ENCODE measurements at places on chromosomes 1 and 21.
A peak's percentile ranks its signal among the peaks of the same experiment; 100 is the strongest.

GRCh38 chr1:203459671-203460201 lies 15.9 kb upstream of the PRELP start:
- no peak for DNase-seq

DNA sequence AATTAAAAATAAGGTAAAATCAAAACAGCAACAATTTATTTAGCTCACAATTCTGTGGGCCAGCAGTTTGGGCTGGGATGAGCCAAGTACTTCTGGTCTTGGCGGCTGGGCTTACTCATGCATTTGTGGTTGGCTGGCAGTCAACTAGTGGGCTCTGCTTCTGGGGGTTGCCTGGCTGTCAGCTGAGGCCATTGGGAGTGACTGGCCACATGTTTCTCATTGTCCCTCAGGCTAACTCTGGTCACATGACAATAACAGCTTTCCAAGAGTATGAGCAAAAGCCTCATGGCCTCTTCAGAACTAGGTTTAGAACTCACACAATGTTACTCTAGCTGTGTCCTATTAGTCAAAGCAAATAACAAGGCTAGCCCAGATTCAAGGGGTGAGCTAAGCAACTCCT lies 15.6 kb upstream of the CHIA start:
- no peak for DNase-seq

GRCh38 chr1:58782178-58783089 lies 1.4 kb downstream of the JUN start:
- DNase-seq = peak; percentile 43

- DNase-seq = no peak
These were observed 84.1 kb downstream of the DMRTB1 start for GRCh38 chr1:53543130-53543777.

- DNase-seq = no peak
These were observed 23.1 kb upstream of the C1orf198 start for GRCh38 chr1:230891413-230891812.

DNA sequence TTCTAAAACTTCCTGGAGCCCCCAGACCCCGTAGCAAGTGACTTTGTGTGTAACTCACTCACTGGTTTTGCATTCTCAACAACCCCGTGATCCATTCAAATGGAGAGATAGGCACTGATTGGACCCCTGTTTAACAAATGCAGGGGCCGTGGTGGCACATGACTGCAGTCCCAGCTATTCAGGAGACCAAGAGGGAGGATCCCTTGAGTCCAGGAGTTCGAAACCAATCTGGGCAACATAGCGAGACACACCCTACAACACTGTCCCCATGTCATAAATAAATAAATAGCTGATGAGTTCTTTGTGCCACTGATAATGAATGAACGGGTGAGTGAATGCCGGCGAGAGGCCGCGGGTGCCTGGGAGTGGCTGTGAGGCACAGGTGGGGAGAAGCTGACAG lies 59.4 kb upstream of the PAX7 start:
- DNase-seq = no peak

- no peak for DNase-seq
These were observed 1.4 kb upstream of the HEYL start for GRCh38 chr1:39640861-39641260.

- no peak for DNase-seq
These were observed 39.1 kb downstream of the KANK4 start for GRCh38 chr1:62280150-62280549.

DNA sequence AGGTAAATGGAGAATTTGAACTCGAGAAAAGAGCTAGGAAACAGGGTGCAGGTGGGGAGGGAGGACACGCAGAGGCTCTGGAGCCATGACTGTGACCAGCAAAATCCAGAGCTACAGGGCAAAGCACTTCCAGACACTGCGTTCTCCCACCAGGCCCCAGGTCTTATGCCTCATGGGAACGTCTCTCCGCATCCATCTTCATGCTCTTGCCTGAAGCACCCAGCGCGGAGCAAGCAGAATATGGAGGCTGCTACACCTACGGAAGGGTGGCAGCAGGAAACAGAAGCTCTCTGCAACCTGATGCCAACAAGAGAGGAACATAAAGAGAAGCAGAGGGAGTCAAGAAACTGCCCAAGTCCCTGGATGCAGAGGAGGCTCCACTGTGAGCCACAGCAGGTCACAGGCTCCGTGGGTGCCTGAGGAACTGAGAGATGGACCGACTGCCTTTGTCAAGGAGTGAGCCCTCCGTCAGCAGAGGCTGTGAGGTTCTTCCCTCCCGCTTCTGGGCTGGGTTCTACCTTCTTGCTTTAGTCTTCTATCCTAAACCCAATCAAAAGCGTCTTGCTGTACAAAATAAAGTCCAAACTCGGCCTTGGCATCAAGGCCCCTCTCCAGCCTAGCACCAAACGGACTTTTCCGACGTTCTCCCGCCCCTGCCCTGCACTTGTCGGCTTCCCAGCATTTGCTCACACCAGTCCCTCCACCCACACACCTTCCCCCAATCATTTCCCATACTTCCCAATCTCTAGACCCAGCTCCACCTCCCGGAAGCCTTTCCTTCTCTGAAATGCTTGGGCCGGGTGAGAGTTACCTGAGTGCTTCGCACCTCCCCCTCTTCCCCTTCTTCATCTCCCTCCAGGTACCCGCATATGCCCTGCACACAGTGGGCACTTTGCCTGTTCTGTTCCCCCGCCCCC lies 930 bp downstream of the DHCR24 start:
- peak; percentile 76 for DNase-seq

DNA sequence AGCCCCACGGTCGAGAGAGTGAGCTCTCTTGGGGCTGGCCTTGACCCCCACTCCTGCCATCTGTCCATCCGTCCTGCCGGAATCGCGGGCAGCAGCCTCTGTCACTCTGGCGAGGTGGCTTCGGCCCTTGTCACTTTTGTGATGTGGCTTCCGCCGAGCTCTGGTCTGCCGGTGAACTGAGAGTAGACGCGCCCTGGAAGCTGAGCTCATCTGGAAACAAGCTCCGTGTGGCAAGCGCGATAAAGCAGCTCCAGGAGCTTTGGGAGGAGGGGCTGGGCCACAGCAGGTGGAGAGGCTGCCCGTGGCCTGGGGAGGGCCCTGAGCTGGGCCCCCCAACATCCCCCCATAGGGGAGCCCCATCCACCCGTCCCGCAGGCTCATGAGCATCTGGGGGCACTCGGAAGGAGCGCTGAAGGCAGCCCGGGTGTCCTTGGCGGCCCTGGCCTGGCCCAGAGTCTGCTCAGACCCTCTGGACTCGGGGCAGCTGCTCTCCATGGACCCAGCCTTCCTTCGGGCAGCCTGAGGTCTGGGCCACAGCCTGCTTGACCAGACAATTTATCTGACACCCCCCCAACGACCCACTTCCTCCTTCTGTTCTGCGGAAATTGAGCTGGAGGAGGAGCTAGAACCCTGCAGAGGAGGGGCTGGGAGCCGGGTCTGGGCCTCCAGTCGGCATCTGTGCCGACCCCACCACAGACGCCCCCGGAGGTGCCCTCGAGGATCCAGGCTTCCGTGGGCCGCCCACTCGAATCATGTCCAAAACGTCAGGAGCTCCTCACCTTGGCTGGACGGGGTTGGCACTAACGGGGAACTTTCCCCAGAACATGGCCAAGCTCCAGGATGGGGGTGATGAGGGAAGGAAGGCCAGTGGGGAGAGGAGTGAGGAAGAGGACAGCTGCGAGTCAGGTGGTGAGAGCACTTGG lies 59.1 kb downstream of the SLC19A1 start:
- no peak for DNase-seq

GRCh38 chr1:210123924-210124589 lies 108.5 kb upstream of the SERTAD4 start:
- no peak for DNase-seq

GRCh38 chr1:25927521-25928265 lies 21.5 kb upstream of the STMN1 start:
- peak; percentile 86 for DNase-seq

- DNase-seq = no peak
These were observed 30.8 kb downstream of the PLPP3 start for GRCh38 chr1:56548571-56548970.

GRCh38 chr1:245404527-245404926 lies 249.7 kb downstream of the KIF26B start:
- no peak for DNase-seq

DNA sequence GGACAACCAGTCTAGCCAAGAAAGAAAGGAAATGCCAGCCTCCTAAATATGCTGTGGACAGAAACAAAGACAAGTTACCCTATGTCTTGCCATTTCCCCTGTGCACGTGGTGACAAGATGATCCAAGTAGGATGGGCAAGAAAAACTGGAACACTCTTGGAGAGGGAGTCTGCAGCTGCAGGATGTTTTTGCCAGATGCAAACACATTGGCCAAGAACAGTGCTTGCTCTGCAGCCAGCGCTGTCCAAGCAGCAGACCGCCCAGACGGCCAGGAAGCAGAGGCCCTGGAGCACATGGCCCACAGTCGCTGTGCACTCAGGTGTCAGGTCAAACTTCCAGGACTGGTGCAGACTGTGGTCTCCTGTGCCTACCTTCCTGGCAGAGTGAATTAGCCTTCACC lies 189.3 kb downstream of the SLC35F3 start:
- DNase-seq = no peak

GRCh38 chr1:161427733-161428516 lies 60.2 kb upstream of the CFAP126 start:
- peak; percentile 20 for DNase-seq

GRCh38 chr1:172448995-172449584 lies 5.2 kb upstream of the PIGC start:
- no peak for DNase-seq

DNA sequence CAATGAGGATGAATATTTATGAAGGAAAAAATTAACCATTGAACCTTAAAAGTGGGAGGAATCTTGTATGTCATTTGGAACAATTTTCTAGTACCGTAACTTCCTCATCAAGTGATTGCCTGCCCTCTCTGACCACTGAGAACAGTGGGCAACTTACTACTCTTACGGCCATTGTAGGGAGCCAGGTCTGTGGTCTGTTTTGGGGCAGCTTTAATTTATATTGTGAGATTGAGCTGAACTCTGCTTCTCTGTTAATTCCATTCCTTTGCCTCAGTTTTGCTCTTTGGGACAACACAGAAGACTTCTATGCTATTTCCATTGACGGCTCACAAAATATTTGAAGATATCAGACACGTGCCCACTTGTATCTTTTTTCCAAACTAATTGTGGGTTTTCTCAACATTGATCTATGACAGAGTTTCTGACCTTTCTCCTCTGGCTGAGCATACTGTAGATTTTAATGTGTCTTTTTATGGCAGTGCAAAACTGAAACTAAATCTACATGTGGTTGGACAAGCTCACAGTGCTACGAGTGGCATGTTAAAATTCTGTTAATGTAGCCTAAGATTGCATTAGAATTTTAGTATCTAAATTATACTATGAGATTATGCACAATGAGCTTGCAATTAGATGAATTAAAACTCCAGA lies 27.8 kb upstream of the ZNF281 start:
- no peak for DNase-seq

DNA sequence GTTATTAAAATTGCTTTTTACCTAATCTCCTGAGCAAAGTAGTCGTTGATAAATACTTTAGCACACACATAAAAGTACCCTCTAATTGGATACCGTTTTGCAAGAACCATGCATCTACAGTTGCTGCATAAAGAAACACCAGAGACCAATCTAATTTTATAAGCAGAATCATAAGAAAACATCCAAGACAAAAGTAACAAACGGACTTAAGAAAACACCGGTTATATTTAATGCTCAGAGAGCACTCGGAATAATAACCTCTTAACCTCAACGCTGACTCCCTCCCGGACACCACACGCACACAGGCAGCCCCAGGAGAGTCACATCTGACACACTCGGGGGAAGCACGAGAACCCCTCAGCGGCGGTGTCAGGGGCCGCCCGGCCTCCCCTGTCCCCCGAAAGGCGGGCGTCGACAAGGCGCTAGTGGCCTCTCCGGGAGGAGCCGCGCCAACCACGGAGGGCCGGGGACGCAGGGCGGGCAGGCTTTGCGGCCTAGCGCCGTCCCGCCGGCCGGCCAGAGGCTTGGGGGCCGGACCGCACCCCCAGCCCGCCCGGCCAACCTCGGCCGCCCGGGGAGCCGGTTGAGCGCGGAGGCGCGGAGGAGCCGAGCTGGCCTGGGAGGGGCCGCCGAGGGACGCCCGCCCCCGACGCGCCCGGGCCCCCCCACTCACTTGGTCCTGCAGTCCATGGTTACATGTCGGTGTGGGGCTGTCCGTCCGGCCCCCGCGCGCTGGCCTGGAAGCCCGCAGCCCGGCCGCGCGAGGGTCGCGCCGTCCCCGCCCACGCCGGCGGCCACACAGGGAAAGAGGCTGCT lies 606 bp downstream of the DENND1B start:
- peak; percentile 23 for DNase-seq

DNA sequence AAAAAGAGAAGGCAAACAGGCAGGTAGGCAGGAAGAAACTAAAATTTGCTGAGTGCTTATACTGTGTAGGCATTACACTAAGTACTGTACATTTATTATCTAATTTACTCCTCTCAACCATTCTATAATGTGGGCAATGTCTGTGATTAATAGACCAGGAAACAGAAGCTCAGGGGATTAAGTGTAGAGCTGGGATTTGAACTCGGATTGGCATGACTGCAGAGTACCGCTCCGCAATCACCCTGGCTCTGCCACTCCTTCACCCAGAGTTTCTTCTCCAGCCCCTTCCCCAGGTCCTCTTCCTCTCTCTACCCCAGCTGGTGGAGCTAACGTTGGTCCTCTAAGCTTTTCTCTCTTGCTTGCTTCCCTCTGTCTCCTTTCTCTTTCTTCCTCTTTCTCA lies 11.5 kb upstream of the S100A2 start:
- DNase-seq = no peak

DNA sequence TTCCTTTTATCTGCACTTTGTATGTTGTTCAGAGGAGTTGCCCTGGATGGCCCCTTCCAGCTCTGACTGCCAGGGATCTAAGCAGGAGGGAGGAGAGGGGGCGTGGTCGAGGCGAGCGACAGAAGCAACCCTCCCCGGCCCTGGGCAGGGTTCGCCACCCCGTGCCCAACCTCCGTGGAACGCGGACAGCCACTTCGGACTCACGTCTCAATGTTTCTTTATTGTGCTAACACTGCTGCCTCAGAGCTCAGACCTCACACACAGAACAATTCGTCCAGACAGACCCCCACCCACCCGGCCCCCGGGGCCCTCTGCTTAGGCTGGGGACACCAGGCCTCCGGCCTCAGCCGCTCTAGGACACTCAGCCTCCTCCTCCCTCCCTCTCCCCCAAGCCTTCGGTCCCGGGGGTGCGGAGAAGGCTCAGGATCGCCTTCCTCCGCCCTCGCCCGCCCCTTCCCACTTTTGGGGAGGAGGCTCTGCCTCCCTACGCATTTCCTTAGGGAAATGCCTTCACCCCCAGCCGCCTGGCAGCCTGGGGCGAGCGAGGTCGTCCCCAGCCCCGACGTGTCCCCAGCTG lies 8.3 kb downstream of the VSIG8 start:
- peak; percentile 62 for DNase-seq

DNA sequence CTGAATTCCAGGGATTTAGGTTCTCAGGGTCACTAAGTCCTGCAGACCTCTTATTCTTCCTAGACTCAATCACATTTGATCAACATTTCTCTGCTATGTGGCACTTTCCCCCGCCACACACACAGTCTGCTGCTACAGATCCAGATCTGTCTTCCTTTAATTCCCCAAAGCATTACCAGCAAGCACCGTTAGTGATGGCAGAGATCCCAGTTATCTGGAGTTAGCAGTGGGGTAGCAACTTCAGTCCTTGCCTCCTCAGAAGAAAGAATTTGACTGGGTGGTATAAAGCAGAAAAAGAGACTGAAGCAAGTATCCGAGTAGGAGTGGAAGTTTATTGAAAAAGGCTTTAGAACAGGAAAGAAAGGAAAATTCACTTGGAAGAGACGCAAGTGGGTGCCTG lies 100.4 kb upstream of the ETV3 start:
- DNase-seq = no peak

GRCh38 chr1:107430540-107431228 lies 289.8 kb downstream of the NTNG1 start:
- peak; percentile 36 for DNase-seq
